Chondrocyte (in vitro differentiated cells): ENCODE measurements at places on chromosomes 13 and 19.

GRCh38 chr13:21949818-21950429, 279.1 kb downstream of the FGF9 start:
- H3K27me3 ChIP-seq: no peaks in the 10 kb centered on the region
- H3K27ac ChIP-seq: no peak overlapping the region
- no peak for DNase-seq
- H3K4me3 ChIP-seq: no peak overlapping the region
- H3K4me1 ChIP-seq: peaks cover 9% of the 10 kb centered on the region

DNA sequence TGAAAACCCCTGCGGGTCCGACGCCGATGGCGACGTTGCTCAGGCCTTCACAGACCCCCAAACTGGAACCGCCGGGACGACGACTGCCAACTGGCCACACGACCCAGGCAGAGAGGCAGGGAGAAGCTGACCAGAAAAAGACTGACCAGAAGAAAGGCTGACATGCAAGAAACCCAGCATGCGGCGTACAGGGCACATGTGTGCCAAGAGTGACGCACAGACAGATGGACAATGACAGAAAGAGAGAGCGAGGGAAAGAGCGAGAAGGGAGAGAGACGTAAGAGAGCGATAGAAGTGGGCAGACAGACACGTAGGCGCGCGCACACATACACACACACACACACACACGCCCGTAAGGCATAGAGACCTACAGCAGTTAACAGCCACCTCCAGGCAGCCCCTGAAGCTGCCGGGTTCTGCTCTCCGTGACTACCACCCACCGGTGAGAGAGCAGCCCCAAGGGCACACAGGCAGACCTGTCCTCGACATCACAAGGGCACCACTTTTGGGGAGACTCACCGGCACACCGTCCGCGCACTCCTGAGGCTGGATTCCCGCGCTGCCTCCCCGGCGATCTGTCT, 67.2 kb upstream of the ZNF527 start:
- no peaks in the 10 kb centered on the region for H3K4me1 ChIP-seq
- H3K4me3 ChIP-seq: peak overlapping the region; percentile 75

GRCh38 chr13:32347651-32348050, 32.3 kb downstream of the BRCA2 start:
- peaks cover 3% of the 10 kb centered on the region for H3K4me1 ChIP-seq
- H3K36me3 ChIP-seq: no peaks in the 10 kb centered on the region
- no peak overlapping the region for H3K27ac ChIP-seq
- no peak for DNase-seq
- no peaks in the 10 kb centered on the region for H3K27me3 ChIP-seq

DNA sequence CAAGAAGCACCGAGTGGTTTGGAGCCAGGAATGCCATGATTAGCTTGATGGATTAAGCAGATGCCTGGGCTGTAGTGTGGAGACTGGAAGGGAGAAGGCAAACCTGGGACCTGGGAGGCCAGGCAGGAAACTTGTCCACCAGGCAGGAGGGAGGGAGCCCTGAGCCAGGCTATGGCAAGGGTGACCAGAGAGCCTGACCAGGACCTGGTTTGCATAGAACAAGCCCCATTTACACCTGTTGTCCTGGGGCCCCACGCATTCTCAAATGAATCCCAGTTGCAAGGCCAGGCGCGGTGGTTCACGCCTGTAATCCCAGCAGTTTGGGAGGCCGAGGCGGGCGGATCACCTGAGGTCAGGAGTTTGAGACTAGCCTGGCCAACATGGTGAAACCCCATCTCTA, 50.2 kb upstream of the LATS2 start:
- no peak overlapping the region for H3K27ac ChIP-seq
- peak; percentile 53 for DNase-seq
- H3K36me3 ChIP-seq: no peaks in the 10 kb centered on the region

GRCh38 chr13:108033800-108034707, 181.3 kb downstream of the LIG4 start:
- no peaks in the 10 kb centered on the region for H3K4me1 ChIP-seq
- no peak overlapping the region for H3K4me3 ChIP-seq
- H3K27ac ChIP-seq: no peak overlapping the region
- no peak for DNase-seq
- peaks cover 8% of the 10 kb centered on the region for H3K27me3 ChIP-seq

- peaks cover 29% of the 10 kb centered on the region for H3K4me1 ChIP-seq
- H3K27me3 ChIP-seq: no peaks in the 10 kb centered on the region
- no peak for DNase-seq
- H3K4me3 ChIP-seq: peak overlapping the region; percentile 46
- peak overlapping the region; percentile 93 for H3K27ac ChIP-seq
Measured at GRCh38 chr19:37999309-38000213, 92.6 kb downstream of the SIPA1L3 start.
